ENCODE measurements at places on chromosomes 2 and 18.
A peak's percentile ranks its signal among the peaks of the same experiment; 100 is the strongest.

GRCh38 chr2:105329561-105330495 lies at the start of gene TGFBRAP1:
Gene TGFBRAP1 (minus strand): TSS chr2:105329735. CDS start chr2:105308301, 21,434 bp downstream.
- DNase-seq: peak; percentile 62

DNA sequence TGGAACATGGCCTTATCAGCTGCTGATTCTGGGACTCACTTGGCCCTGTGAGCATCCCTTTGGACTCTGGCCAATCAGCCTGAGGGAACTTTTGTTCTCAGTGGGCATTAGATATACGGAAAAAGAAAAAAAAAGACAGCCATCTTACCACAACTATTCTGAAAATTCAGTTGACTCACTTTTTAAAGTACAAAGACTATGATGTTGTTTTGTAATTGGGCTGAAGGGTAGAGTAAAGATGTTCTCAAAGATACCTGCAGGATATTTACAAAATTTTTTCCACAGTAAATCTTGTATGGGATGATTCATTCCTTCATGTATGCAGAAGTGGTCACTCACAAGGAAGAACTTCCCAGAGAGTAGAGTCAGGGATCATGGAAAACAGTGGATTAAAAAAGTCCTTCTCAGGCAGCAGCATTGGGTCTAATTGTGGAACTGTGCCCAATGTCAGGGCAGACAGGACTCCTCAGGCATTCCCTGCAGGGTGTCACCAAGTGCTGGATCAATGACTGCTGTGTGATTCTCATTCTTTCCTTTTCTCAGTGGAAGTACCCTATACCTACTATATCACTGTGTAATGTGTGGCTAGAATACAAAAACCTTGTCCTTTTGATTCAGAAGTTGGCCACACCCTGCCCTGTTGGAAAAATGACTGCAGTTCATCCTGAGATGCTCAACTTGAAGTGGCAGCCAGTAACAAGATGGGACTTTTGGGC lies 35.4 kb downstream of the SULT1C4 start:
- DNase-seq: no peak

- no peak for DNase-seq
Measured at GRCh38 chr18:5571666-5572065, 27.9 kb upstream of the EPB41L3 start.

- DNase-seq: no peak
Measured at GRCh38 chr2:181642086-181642485, 14.8 kb downstream of the CERKL start.

- peak; percentile 50 for DNase-seq
Measured at GRCh38 chr2:27715318-27716210, 51.9 kb downstream of the SLC4A1AP start.

DNA sequence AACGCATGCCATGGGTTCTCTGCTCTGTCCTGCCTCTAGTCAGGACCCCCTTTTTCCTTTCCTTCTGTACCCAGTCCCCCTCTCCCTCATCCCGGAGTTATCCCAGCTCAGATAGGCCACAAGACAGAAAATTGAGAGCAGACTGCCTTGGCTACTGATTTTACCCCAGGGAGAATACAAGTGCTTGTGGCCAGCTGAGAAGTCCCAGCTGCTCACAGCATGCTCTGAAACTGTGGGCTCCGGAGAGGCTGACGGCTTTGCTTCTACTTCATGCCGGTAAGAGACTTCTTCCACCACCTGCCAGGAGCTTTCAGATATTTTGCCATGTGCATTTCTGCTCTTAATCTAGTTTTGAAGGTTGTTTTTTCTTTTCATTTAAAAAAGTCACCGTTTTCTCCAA lies 20.0 kb upstream of the SIX2 start:
- no peak for DNase-seq

GRCh38 chr2:206764673-206765241 lies 371 bp downstream of the MDH1B start:
- DNase-seq: peak; percentile 72

DNA sequence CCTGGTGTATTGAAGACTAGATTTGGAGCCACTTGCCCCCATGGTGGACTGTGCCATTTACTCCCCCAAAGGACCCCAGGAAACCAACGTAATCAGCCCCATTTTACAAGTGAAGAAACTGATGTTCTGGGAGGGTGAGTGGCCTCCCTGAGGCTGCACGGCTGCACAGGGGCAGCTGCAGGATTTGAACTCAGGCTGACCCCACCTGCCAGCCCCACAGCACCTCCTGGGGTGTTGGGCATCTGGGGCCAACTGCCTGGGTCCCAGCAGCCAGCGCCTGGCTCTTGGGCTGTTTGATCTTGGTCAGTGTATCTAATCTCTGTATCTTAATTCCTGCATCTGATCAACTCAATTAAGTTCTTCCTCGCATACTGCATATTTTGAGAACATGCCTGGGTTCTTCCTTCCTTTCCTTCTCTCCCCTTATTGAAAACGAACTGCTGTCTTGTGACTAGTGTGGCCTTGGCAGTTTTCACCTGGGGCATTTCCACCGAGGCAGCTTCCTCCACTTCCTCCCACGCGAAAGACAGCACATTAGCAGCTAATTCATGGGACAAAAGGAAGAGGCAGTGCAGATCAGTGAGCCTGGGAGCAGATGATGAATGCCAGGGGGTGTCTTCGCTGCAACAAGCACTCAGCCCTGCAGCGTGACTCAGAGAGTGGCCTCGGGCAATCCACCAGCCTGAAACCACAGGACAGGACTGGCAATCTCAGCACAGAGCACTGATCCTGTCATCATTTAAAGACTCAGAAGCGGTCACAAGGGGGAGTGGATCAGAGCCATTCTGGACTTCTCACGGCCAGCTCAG lies 184.1 kb upstream of the RAB12 start:
- DNase-seq: no peak

DNA sequence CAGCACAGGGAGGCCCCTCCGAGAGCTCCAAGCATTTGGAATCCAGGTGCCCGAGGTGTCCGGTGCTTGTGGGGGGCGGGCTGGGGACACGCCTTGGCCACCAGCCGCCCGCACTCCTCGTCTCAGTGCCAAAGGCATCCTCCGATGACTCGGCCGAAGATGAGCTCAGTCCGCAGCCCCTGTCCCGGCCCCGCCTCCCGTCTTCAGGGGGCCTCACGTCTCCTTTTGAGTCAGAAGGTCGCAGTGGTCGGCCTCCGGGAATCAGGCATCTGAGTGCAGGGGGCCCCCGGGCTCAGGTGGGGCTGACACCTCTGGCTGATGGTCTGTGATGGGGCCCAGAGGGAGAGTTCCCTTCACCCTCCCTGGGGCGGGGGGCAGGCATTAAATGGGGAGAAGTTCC lies 74.8 kb downstream of the NFATC1 start:
- no peak for DNase-seq

DNA sequence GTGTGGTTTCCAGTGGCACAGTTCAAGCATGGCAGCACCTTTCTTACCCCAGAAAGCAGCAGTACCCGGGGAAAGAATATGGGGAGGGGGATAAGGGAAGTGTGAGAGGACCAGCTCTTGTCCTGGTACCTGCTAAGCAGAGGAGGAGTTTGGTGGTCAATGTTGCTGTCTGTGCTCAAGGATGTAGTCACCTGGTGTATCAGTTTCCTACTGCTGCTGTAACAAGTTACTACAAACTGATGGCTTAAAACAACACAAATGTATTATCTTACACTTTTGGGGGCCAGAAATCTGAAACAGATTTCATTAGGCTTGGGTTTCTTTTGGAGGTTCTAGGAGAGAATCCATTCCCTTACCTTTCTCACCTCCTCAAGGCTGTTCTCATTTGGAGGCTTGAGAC lies 77.5 kb downstream of the VSNL1 start:
- DNase-seq: no peak

DNA sequence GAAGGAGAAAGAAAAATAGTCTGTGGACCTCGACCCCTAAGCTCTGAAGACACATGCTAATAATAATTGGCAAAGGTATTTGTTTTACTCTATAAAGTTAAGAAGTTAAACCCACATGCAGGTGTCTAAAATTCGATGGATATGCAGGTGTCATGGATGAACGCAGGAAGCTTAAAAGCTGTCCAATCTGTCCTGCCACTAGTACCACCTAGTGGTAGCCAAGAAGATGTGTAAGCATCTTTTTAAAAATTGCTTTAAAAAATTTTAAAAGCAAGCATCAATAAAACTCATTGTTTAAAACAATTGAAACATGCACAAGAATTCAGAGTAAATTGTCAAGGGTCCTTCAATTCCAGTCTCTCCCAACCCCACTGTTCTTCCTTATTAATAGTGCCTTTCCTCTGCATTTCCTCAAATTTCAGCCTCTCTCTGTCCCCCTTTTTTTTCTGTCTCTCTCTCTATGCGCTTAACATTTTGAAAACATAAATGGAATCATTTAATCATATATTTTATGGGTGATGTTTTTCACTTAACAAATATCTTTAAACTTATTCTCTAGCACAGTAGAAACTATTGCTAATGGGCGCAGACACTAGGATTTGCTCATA lies 30.6 kb upstream of the PPP3R1 start:
- peak; percentile 15 for DNase-seq

GRCh38 chr2:237389831-237390230 lies 24.1 kb downstream of the COL6A3 start:
- DNase-seq: no peak

GRCh38 chr2:144374163-144374661 lies 145.7 kb downstream of the ZEB2 start:
- no peak for DNase-seq

DNA sequence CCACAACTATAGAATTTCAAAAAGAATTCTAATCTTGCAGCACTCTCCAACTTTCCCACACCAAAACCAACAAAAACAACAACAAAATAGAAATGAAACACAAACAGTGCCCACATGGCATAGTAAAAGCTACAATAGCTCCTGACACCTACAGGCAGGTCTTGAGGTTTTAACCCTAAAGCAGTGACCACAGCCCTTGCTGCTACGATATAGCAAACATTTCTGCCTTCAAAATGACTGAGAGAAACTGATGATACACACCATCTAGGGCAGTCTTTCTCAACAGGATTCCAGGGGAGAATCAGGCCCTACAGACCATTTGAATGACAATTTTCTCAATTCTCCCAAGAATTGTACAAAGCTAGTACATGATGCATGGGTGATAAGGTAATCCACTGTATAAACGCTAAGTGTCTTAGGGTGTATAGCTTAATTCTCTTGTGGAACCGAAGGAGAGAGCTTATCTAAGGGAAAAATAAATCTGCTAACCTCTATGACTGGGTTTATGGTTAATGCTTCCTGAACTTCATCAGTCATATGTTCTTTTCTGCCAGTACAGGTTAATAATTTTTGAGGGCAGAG lies 46.5 kb downstream of the TRAK2 start:
- no peak for DNase-seq

- DNase-seq: no peak
Measured at GRCh38 chr2:65918760-65919187, 486.4 kb upstream of the SPRED2 start.

GRCh38 chr2:28895189-28895893 lies 874 bp downstream of the WDR43 start:
- DNase-seq: no peak

Measured in NCI-H2227 treated with DMSO at 0.1 percent for 48 hours (cell line).